ENCODE measurements at places on chromosomes 3 and 15.

DNA sequence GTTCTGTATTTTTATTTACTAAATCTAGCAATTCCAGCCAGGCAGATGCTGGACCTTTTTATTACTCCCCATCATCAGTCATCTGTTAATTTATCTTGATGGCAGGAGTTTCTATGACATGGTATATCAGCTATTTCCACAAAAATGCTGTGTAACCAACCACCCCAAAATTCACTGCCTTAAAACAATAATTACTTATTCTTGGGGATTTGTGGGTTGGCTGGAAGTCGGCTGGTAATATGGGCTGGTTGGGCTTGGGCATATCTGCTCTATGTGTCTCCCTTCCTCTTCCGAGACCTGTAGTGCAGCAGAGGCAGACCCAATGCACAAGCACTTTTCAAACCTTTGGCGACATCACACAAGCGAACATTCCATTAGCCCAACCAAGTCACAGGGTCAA lies 92.1 kb upstream of the UBE2E1 start:
- DNase-seq: no peak

- DNase-seq: peak; percentile 69
These were observed 69.4 kb downstream of the B3GALNT1 start for GRCh38 chr3:161035711-161036110.

GRCh38 chr3:48660800-48661400 lies 1.8 kb downstream of the CELSR3 start:
- no peak for DNase-seq

DNA sequence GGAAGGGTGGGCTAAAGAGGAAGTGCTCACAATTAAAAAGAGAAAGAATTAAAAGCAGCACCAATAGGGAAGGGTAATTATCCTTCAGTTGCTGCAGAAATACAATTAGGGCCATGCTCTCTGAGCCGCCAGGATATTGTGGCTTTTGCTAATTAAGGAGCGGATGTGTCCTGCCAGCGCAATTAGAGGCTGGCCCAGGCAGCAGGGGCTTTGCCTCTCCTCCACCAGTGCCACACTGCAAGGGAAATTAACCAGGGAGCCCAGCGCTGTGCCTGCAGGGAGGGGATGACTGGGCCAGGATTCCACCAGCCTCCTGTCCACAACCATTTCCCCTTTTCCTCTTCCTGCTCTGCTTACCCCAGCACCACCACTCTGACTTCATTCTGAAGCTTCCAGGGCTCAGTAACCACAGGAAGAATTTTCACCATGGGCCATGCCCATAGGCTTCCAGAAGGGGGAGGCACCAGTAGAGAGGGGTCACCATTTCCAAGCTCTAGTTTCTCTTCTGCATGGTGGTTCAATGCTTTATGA lies 10.4 kb upstream of the AEN start:
- no peak for DNase-seq

DNA sequence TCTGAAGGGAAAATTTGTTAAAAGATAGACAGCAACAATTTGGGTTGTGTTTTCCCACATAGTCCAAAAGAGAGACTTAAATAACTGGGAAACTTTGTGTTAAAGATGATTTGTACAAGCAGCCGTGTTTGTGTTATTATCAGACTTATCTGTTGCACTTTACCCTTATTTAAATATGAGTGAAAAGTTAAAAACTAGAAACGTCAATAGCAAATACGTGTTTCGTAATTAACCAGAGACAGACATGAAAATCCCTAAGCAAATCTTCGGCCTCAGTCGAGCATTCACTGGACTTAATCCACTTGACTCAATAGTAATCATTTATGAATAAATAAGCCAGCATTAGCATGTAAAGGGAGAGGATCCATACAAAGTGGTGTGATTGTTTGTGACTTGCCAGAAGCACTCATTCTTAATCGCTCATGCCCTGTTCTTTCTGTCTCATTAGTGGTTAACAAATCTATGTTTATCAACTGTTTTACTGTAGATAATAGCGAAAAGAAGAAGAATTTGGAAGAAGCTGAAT lies 34.2 kb downstream of the BLM start:
- no peak for DNase-seq

GRCh38 chr15:80556694-80557367 lies 138.3 kb upstream of the ABHD17C start:
- DNase-seq: no peak

- DNase-seq: no peak
These were observed 214.8 kb downstream of the FMN1 start for GRCh38 chr15:32979710-32980109.

- peak; percentile 64 for DNase-seq
These were observed 15.1 kb downstream of the U2SURP start for GRCh38 chr3:143016321-143016972.

GRCh38 chr3:177481329-177481728 lies 284.0 kb upstream of the TBL1XR1 start:
- peak; percentile 7 for DNase-seq

DNA sequence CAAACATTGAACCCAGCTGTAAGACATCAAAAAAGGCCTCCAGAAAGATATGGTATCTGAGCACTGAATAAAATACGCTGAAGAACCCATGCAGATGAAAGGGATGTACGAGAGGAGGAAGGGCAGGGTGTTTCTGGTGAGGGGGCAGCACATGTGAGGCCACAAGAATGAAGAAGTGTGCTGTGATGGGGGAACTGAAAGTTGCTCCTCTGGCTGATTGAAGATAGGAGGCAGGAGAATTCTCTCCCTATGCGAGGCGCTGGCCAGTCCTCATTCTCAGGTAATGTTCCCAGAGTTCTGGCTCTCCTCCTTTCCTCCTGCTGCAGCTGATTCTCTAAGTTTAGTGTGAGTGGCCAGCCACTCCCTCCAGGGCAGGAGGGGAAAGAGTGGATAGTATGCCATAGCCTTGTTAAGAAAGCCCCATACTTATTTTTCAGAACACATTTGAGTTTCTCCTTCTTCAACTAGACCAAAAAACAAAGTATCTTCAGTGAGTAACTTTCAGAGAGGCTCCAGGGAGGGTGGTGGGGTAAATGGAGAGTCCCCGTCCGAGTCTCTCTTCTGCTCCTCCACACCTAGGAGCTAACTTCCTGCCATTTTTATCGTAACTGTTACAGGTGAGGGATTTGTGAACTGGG lies 26.9 kb upstream of the MYO1E start:
- no peak for DNase-seq

GRCh38 chr15:83477808-83478537 lies 30.8 kb downstream of the SH3GL3 start:
- DNase-seq: no peak

GRCh38 chr3:146974001-146974400 lies 368.9 kb upstream of the PLSCR5 start:
- DNase-seq: no peak

- DNase-seq: no peak
These were observed 955.7 kb downstream of the TUSC7 start for GRCh38 chr3:117665296-117665695.

DNA sequence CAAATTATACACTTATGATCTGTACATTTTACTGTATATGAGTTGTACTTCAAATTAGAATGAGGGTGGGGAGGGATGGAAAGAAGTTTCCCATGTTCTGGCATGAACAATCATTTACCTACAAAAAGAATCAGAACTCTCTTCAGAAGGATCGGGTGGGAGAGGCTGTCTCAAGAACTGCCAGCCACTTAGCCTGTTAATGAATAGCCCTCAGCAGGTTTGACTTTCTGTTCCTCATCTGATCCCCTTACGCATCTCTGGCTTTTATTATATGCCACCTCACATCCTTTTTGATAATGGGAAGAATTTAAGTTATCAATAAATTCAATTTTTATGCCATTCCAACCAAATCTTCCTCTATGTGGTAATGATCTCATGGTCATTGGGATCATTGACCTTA lies 168.3 kb upstream of the TGFBR2 start:
- no peak for DNase-seq

- peak; percentile 68 for DNase-seq
These were observed 12.8 kb downstream of the MAN2A2 start for GRCh38 chr15:90915808-90916440.

- DNase-seq: no peak
These were observed 377.3 kb downstream of the MECOM start for GRCh38 chr3:169286214-169286613.

DNA sequence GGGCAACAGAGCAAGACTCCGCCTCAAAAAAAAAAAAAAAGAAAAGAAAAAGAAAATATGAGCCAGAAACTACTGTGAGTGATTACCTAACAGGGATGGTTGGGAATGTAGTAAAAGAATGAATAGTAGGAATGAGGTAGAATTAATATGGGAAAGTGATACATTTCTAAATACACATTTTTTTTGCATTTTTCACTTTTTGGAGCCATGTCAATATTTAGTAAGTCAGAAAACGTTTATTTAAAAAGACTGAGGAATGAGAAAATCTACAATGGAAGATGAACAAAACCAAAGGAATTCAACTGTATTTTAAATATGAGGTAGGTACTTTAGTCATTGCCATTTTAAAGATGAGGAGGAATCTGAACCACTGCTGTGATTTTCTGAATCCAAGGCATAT lies 817.2 kb upstream of the CADM2 start:
- no peak for DNase-seq

DNA sequence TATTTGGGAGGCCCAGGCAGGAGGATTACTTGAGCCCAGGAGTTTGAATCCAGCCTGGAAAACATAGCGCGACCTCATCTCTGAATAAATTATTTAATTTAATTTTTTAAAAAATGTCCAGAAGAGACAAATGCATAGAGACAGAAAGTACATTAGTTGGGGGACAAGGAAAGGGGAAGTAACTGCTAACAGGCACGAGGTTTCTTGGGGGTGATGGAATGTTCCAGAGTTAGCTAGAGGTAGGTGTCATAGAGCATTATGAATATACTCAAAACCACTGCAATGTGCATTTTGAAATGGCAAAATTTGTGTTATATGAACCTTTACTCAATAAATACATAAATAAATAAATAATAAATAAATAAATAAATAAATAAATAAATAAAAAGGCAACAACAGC lies 31.7 kb upstream of the CYP11A1 start:
- peak; percentile 64 for DNase-seq

- DNase-seq: no peak
These were observed 334.6 kb upstream of the ATP10A start for GRCh38 chr15:26197719-26198118.

GRCh38 chr3:145776782-145777408 lies 384.1 kb downstream of the PLOD2 start:
- peak; percentile 63 for DNase-seq

- no peak for DNase-seq
These were observed 27.9 kb upstream of the OCA2 start for GRCh38 chr15:28127036-28127435.

DNA sequence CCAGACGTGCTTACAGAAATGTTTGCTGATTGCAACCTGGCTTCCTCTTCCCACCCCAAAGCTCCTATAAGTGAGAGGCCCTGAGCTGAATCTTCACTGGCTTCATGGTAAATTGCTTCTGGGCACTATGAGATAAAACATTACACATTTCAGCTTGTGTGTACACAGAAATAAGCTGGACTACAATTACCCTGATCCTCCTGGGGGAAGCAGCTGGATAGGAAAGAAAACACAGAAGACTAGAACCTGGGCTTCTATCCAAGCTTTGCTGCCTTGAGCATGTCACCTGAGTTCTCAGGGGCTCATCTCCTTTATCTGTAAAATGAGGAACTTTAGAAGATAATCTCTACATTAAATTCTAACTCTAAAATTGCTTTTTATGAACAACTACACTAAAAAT lies 40.3 kb downstream of the THBS1 start:
- DNase-seq: peak; percentile 4

DNA sequence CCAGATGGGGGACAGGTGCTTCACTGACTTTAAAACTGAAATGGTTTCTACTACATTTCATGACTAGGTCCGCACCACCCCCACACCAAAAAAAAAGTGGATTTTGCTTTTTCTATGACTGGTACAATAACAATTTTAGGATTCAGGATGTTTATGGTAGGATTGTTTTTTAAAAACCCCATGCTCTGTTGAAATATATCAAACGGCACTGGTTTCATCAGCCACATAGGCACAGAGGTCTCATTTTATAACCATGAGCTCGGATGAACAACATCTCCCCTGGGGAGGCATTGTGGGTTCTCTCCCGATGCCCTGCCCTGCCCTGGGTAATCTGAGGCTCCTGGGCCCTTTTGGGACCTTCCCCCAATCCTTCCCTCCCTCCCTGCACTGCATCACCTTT lies 202.7 kb upstream of the KBTBD8 start:
- no peak for DNase-seq

- DNase-seq: peak; percentile 12
These were observed 1.2 kb downstream of the MB21D2 start for GRCh38 chr3:192916371-192917027.

DNA sequence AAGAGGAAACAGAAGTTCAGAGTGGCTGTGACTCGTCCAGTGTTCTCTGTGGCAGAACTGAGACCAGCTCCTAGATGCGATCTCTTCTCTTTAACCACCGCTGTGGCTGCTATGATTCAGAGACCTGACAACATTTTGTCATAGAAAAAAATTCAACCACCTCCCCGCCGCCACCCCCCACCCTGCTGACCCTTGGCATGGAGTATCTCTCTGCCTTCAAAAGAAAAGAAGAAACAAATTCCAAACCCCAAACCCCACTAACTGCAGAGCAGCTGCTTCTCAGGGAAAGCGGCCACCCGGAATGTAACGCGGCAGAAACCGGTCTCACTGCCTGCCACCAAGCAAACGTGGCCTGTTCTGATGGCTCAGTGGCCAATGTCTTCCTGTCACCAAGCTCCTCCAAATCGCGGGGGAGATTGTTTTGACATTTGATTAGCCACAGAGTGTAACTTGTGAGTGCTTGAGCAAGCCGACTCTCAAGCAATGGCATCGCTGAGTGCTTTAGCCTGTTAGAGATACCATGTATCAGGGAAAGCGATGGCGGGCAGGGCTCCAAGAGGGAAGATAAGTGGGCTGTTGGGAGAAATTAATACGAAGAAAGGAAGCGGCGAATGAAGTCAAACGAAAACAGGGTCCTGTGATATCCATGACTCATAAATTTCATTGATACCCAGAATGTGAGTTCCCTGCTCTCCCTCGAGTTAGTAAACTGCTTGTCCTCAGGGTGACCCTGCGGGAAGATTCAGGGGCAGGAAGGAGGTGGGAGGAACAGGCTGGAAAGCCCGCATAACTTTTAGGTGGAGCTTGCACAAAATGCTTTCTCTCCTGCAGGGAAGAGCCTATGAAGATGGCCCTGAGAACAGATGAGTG lies 44.8 kb upstream of the TLE3 start:
- peak; percentile 70 for DNase-seq

DNA sequence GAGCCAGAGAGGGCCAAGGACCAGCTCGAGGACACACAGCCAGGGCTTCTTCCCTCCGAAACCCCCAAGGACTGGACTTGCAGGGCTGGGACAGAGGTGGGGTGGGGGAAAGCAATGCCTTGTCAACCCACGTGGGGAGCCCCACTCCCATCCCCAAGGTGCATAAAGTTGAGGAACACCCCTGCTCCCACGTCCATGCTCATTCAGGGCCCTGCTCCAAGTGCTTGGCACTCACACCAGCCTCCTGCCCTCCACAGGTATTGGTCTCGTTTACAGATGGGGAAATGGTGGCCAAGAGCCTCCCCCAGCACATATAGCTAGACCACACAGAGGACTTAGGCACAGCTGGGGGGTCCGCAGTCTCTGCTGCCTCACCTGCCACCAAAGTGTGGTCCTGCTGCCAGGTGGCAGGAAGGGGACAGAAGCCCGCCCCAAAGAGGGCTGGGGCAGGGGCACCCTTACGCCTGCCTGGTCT lies 50.5 kb upstream of the CSPG4 start:
- no peak for DNase-seq

- DNase-seq: no peak
These were observed 151.3 kb downstream of the FGF12 start for GRCh38 chr3:192575879-192576506.

Measured in hematopoietic multipotent progenitor cell treated with erythropoietin and hydrocortisone succinate and interleukin-3 and kit ligand, for 6 days (in vitro differentiated cells).